ENCODE measurements at places on chromosomes 7 and 10. TPM values are rescaled to one million over a fixed set of nuclear protein-coding genes. Genes with fewer than 3 reads are reported as not detected.

Gene OPALIN
- not detected for total RNA-seq

Gene MYL10
- not detected for total RNA-seq

Gene METTL27
- 0.65 TPM for total RNA-seq

GRCh38 chr10:13597909-13598308 is 11.1 kb downstream of the PRPF18 start:
- H3K27ac ChIP-seq: no peak overlapping the region
- no peaks in the 10 kb centered on the region for H3K4me1 ChIP-seq
- H3K4me3 ChIP-seq: no peak overlapping the region
- peaks cover 18% of the 10 kb centered on the region for H3K36me3 ChIP-seq
- no peak for DNase-seq
- H3K27me3 ChIP-seq: no peaks in the 10 kb centered on the region

Gene HELLS
- total RNA-seq: 0.12 TPM

DNA sequence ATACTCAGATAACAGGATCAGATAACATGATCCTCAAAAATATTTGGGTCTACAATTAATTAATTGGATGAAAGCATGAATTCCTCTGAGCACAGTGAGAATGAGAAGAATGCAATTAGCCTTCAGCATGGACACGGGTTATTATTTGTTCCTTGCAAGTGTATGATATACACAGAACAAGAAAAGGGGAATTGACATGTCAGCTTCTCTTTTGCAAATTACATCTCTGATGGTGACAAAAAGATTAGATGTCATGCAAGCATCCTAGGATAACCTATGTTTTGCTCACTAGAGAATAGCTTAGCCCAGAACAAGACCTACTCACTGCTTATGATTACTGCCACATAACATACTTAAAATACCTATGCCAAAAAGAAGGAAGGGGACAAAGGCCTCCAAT is 120.3 kb downstream of the ABLIM1 start:
- DNase-seq: no peak
- H3K4me3 ChIP-seq: no peak overlapping the region
- H3K27me3 ChIP-seq: no peaks in the 10 kb centered on the region
- H3K4me1 ChIP-seq: peaks cover 16% of the 10 kb centered on the region
- no peak overlapping the region for H3K27ac ChIP-seq

GRCh38 chr7:154943906-154944305 is 59.0 kb downstream of the PAXIP1 start:
- H3K4me3 ChIP-seq: no peak overlapping the region
- no peaks in the 10 kb centered on the region for H3K36me3 ChIP-seq
- H3K27me3 ChIP-seq: no peaks in the 10 kb centered on the region
- no peaks in the 10 kb centered on the region for H3K4me1 ChIP-seq
- no peak for DNase-seq

DNA sequence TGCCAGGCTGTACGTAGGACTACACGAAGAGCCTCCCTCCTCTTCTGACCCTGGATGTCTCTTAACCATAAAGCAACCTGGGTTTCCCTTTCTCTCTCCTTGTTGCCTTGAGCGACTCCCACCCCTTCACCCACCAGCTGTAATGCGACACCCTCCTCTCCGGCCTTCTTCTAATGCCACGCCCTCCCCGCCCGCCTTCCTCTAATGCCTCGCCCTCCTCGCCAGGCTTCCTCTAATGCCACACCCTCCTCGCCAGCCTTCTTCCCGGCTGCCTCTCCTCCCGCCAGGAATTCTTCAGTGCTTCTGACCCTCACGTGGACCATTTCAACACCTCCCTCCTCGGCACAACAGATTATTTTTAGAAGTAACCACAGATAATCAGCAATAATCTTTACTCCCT is 348.5 kb upstream of the SHH start:
- no peaks in the 10 kb centered on the region for H3K4me1 ChIP-seq
- no peak overlapping the region for H3K4me3 ChIP-seq
- no peak overlapping the region for H3K27ac ChIP-seq
- H3K27me3 ChIP-seq: no peaks in the 10 kb centered on the region
- no peak for DNase-seq

Gene NUTM2D
- 2.0 TPM for total RNA-seq

Gene MYO1G
- 0.61 TPM for total RNA-seq

DNA sequence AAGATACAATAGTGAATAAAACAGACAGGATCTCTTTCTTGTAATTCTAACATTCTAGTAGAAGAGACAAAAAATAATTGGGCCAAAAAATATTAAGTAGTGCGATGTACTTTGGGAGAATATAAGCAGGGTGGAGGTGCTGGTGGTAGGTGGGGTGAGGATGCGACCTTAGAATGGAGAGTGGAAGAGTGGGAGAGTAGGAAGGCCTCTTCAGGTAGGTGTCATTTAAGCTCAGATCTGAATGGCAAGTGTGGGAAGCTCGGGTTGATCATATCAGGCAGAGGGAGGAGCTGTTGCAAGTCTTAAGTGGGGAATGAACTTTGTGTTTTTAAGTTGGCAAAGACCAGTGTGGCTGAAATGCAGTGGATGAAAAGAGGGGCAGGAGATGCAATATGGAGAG is 3.8 kb upstream of the IFRD1 start:
- peaks cover 17% of the 10 kb centered on the region for H3K4me1 ChIP-seq
- H3K27ac ChIP-seq: no peak overlapping the region

- no peak overlapping the region for H3K27ac ChIP-seq
- peaks cover 14% of the 10 kb centered on the region for H3K4me1 ChIP-seq
Observed at GRCh38 chr10:13715100-13715499, 128.3 kb downstream of the PRPF18 start.

GRCh38 chr10:60948851-60949250 is 4.9 kb upstream of the RHOBTB1 start:
- no peaks in the 10 kb centered on the region for H3K36me3 ChIP-seq
- no peak overlapping the region for H3K4me3 ChIP-seq
- H3K4me1 ChIP-seq: peaks cover 3% of the 10 kb centered on the region
- no peaks in the 10 kb centered on the region for H3K27me3 ChIP-seq
- DNase-seq: no peak
- no peak overlapping the region for H3K27ac ChIP-seq

Gene GTF2IRD1
- total RNA-seq: 109 TPM

Gene THSD7A
- 0.75 TPM for total RNA-seq

DNA sequence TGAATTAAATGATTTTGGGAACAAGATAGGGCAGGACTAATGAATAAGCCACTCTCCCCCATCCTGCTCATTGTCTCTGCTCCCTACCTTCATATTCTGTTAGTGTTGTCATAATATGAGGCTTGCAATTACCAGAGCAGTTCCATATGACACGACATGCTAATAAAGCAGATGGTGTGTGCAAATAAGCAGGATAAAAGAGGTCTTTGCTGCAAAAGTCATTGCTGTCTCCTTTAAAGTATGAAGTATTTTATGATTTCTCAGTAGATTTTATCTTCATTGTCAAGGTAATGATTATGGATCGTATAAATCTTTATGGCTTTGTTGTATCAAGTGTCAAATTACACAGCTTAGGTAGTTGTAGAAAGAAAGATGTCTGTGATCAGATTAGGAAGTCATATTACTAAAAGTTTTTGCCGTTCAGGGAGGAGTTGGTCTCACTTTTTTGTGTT is 114.8 kb downstream of the SDK1 start:
- DNase-seq: no peak
- no peak overlapping the region for H3K27ac ChIP-seq
- no peaks in the 10 kb centered on the region for H3K36me3 ChIP-seq
- H3K4me1 ChIP-seq: no peaks in the 10 kb centered on the region
- H3K4me3 ChIP-seq: no peak overlapping the region

- H3K27ac ChIP-seq: peak overlapping the region; percentile 81
- DNase-seq: no peak
- H3K4me3 ChIP-seq: peak overlapping the region; percentile 58
- no peaks in the 10 kb centered on the region for H3K27me3 ChIP-seq
- H3K36me3 ChIP-seq: no peaks in the 10 kb centered on the region
- H3K4me1 ChIP-seq: peaks cover 13% of the 10 kb centered on the region
Observed at GRCh38 chr10:13528123-13528874, 515 bp downstream of the BEND7 start.

DNA sequence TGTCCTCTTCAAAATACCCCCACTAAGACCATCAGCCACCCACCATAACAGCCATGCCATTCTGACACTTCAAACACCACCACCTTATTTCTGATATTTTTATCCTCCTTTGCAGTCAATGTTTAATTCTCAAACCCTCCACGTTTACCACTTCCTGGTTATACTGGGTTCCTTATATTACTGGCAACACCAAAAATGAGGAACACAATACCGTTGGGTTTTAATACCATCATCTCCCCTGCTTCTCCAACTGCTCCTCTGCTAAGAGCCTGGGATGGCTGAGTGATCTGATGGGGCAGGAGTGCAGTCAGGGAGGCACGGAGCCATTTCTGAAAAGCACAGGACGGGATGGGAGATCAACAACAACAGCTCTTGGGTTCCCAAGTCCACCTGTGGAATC is 140.5 kb downstream of the CHCHD3 start:
- H3K36me3 ChIP-seq: no peaks in the 10 kb centered on the region
- H3K4me1 ChIP-seq: no peaks in the 10 kb centered on the region

DNA sequence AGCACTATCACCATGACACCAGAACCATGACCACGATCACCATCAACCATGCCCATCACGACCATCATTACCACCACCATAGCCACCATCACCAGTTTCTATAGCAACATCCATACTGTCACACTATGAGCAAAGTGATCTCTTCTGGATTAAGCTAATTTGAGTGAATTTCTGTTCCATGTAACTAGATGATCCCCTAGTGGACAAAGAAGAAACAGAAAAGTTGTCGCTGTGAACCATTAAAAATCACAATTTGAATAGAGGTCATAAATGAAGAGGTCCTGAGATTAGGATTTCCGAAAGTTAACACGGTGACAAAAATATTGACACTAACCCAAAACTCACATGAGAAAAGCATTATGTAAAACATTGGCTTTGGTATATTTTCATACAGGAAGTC is 77.6 kb downstream of the CLRN3 start:
- no peaks in the 10 kb centered on the region for H3K4me1 ChIP-seq
- no peaks in the 10 kb centered on the region for H3K36me3 ChIP-seq
- no peak for DNase-seq

DNA sequence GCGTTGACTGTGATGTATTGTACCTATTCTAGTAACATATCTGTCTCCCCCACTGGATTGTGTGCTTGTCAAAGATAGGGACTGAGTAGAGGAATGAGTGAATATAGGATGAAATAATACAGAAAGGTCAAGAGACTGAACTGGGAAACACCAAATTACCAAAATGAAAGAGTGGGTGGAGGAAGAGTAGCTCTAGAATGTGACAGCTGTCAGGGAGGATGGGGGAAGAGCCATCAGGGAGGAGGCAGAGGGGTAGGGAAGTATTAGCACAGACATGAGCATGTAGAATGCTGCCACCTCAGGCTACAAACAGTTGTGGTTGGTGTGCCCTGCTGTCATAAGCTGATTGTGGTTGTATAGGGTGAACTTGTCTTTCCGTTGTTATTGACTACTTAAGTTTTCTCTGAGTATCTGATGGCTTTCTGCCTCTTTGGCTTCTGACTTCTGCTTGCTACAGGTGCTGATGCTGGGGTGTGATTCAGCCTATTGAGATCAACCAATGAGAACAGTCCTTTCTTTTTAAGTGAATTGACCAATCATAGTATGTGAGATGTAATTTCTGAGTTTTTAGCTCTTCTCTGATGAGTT is 5.6 kb downstream of the CCSER2 start:
- DNase-seq: no peak
- H3K4me3 ChIP-seq: no peak overlapping the region
- H3K36me3 ChIP-seq: no peaks in the 10 kb centered on the region

DNA sequence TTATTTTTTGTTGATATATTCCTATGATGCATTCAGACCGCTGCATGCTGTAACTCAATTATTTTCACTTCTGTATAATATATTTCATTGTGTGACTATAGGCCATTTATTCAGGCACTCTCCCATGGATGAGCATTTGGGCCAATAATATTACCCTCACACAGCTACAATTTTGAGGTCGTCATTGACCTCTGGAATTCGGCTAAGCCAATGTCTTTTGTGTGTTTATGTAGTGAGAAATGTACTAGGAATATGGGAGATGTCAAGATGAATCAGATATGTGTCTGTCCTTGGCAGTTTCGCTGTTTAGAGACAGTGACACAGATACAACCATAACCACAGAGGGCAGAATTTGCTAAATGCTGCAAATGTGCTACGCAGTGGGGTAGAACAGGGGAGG is 474.2 kb downstream of the ADRA2A start:
- no peaks in the 10 kb centered on the region for H3K4me1 ChIP-seq
- DNase-seq: no peak
- H3K4me3 ChIP-seq: no peak overlapping the region
- H3K36me3 ChIP-seq: no peaks in the 10 kb centered on the region

DNA sequence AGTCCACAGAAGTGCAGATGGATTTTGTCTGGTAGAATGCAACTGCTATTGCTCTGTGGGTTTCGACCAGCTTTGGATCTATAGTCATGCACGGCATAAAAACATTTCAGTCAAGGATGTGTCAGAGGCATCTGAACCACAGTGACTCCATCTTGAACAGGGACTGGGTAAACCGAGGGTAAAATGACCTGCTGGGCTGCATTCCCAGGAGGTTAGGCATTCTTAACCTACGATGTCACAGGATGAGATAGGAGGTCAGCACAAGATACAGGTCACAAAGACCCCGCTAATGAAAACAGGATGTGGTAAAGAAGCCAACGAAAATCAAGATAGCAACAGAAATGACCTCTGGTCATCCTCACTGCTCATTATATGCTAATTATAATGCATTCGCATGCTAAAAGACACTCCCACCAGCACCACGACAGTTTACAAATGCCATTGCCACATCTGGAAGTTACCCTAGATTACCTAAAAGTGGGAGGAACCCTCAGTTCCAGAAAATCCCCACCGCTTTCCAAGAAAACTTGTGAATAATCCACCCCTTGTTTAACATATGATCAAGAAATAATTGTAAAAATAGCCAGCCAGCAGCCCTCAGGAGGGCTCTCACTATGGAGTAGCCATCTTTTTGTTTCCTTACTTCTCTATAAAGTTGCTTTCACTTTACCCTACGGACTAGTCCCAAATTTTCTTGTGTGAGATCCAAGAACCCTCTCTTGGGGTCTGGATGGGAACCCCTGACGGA is 50.7 kb upstream of the CPXM2 start:
- no peak overlapping the region for H3K4me3 ChIP-seq
- no peak for DNase-seq
- H3K27ac ChIP-seq: no peak overlapping the region

Gene OR13A1
- total RNA-seq: not detected
